Naive B cell (primary cell): ENCODE measurements at places on chromosomes 2 and 18. TPM values are rescaled to one million over a fixed set of nuclear protein-coding genes. Genes with fewer than 3 reads are reported as not detected.
A peak's percentile ranks its signal among the peaks of the same experiment; 100 is the strongest.

Gene PAX3
- not detected for polyA plus RNA-seq

Gene ST6GAL2
- polyA plus RNA-seq, result not detected

Gene VAMP5
- polyA plus RNA-seq, result 54.1 TPM

Gene KCNJ3
- not detected for polyA plus RNA-seq

Gene VWA3B
- not detected for polyA plus RNA-seq

DNA sequence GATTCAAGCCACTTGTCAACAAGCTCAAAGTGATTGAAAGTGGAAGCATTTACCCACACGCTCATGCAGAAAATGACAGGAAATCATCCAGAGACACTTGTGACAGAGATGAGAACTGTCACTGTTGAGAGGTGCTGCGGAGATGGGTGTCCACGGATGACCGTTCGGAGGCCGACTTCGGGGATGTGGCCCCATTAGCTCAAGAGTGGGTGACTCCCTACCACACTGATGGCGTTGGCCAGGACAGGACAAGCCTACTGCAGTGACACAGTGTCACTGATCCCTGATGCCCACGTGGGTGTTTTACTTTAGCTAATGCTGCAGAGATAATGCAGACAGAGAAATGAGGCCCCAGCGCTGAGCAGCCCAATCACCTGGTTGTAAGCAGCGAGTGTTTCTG, 81.5 kb upstream of the YWHAQ start:
- DNase-seq, result no peak
- H3K27ac ChIP-seq, result no peak overlapping the region
- no peaks in the 10 kb centered on the region for H3K36me3 ChIP-seq
- H3K4me3 ChIP-seq, result no peak overlapping the region

- no peak overlapping the region for H3K4me3 ChIP-seq
- no peak overlapping the region for H3K27ac ChIP-seq
- DNase-seq, result no peak
- H3K4me1 ChIP-seq, result no peaks in the 10 kb centered on the region
- no peaks in the 10 kb centered on the region for H3K27me3 ChIP-seq
Observed at GRCh38 chr18:31248783-31249521, 69.0 kb upstream of the DSG1 start.

DNA sequence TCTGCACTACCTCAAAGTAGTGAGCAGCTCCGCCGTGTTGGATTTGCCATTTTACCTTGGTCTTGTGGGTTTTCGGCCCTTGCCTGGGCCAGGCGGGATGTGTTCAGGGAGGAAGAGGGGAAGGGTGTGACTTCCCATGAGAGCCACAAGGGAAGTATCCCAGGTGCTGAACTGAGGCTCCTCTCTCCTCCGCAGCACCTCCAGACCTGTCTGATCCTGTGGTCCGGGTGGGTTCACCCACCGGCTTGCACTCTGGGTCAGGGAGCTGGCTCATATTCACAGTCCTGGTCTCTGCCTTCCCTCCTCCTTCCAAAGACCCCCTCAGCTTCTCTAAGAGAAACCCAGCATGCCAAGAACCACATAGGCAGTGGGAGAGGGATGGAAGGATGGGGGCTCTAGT, 235.8 kb downstream of the SEPTIN10 start:
- no peaks in the 10 kb centered on the region for H3K27me3 ChIP-seq
- no peaks in the 10 kb centered on the region for H3K36me3 ChIP-seq
- no peak overlapping the region for H3K27ac ChIP-seq
- no peak for DNase-seq
- H3K4me3 ChIP-seq, result no peak overlapping the region

GRCh38 chr2:120318626-120319025, 27.3 kb upstream of the INHBB start:
- H3K36me3 ChIP-seq, result no peaks in the 10 kb centered on the region
- H3K4me1 ChIP-seq, result no peaks in the 10 kb centered on the region
- DNase-seq, result no peak
- H3K27ac ChIP-seq, result no peak overlapping the region
- H3K27me3 ChIP-seq, result peaks cover 52% of the 10 kb centered on the region

GRCh38 chr2:187874786-187875185, 320.6 kb upstream of the TFPI start:
- H3K27me3 ChIP-seq, result no peaks in the 10 kb centered on the region
- peaks cover 2% of the 10 kb centered on the region for H3K36me3 ChIP-seq

DNA sequence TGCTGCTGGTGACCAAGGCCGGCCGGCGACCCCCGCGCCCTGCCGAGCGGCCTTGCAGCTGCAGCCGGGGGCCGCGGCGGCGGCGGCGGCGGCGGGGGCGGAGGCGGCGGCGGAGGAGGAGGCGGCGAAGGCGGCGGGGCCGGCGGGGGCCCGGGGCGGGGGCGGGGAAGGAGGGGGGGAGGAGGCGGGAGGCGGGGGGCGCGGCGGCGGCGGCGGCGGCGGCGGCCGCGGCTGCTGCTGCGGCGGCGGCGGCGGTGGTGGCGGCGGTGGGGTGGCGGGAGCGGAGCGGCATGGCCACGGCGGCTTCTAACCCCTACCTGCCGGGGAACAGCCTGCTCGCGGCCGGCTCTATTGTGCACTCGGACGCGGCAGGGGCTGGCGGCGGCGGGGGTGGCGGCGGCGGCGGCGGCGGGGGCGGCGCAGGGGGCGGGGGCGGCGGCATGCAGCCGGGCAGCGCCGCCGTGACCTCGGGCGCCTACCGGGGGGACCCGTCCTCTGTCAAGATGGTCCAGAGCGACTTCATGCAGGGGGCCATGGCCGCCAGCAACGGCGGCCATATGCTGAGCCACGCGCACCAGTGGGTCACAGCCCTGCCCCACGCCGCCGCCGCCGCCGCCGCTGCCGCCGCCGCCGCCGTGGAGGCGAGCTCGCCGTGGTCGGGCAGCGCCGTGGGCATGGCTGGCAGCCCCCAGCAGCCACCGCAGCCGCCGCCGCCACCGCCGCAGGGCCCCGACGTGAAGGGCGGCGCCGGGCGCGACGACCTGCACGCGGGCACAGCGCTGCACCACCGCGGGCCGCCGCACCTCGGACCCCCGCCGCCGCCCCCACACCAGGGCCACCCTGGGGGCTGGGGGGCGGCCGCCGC, 1.5 kb downstream of the POU3F3 start:
- H3K27me3 ChIP-seq, result peaks cover 78% of the 10 kb centered on the region
- peak overlapping the region; percentile 87 for H3K27ac ChIP-seq
- H3K36me3 ChIP-seq, result peaks cover 42% of the 10 kb centered on the region

GRCh38 chr2:34004936-34005335, 405.8 kb upstream of the FAM98A start:
- no peaks in the 10 kb centered on the region for H3K36me3 ChIP-seq
- no peak overlapping the region for H3K4me3 ChIP-seq
- no peak for DNase-seq
- H3K27ac ChIP-seq, result no peak overlapping the region
- H3K27me3 ChIP-seq, result no peaks in the 10 kb centered on the region
- no peaks in the 10 kb centered on the region for H3K4me1 ChIP-seq

GRCh38 chr2:165431014-165431413, 38.5 kb upstream of the CSRNP3 start:
- no peak overlapping the region for H3K27ac ChIP-seq
- H3K4me3 ChIP-seq, result no peak overlapping the region
- no peaks in the 10 kb centered on the region for H3K36me3 ChIP-seq
- no peak for DNase-seq
- peaks cover 8% of the 10 kb centered on the region for H3K27me3 ChIP-seq

DNA sequence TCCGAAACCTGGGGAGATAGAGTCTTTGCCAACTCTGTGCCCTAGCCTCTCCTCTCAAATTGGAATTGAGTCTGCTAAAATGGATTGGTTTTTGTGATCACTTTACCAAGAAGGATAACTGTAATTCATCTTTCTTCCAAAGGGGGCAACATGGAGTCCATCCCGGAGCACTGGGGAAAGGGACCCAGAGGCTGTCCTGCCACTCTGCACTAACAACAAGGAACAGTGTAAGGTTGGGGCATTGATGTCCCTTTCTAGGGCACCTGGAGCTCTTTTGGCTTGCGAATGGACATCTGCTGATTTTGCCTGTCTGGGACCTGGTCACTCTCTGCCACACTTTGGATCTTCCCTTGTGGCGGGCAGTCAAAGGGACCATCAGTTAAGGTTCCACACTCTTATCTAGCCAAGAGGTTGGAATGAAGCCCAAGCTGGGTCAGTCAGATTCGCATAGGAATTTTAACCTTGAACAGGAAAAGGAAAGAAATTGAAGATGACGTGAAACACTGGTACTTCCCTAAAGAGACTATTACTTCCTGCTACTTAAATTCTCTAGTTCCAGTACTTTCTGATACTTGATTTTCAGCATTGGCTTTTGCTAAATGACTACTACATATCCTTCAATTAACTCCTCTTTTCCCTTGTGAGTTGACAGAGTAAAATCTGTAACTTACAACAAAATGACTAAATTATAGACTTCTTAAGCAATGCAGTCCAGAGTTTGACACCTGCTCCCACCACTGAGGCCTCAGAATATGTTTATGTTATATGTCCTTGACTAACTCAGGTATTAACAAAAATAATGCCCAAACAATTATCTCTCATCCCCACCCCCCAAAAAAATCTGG, 64.7 kb upstream of the KLF7 start:
- H3K4me1 ChIP-seq, result peaks cover 7% of the 10 kb centered on the region
- no peak overlapping the region for H3K27ac ChIP-seq
- no peak for DNase-seq
- peaks cover 9% of the 10 kb centered on the region for H3K36me3 ChIP-seq
- H3K27me3 ChIP-seq, result peaks cover 2% of the 10 kb centered on the region

- no peaks in the 10 kb centered on the region for H3K4me1 ChIP-seq
- peaks cover 4% of the 10 kb centered on the region for H3K27me3 ChIP-seq
- H3K27ac ChIP-seq, result no peak overlapping the region
- H3K36me3 ChIP-seq, result no peaks in the 10 kb centered on the region
- H3K4me3 ChIP-seq, result no peak overlapping the region
- DNase-seq, result no peak
Observed at GRCh38 chr18:51639541-51639940, 442.1 kb upstream of the MEX3C start.

- no peak overlapping the region for H3K27ac ChIP-seq
- peaks cover 18% of the 10 kb centered on the region for H3K36me3 ChIP-seq
- H3K27me3 ChIP-seq, result no peaks in the 10 kb centered on the region
- H3K4me3 ChIP-seq, result no peak overlapping the region
- peaks cover 17% of the 10 kb centered on the region for H3K4me1 ChIP-seq
Observed at GRCh38 chr2:42150159-42150558, 19.0 kb upstream of the EML4 start.

DNA sequence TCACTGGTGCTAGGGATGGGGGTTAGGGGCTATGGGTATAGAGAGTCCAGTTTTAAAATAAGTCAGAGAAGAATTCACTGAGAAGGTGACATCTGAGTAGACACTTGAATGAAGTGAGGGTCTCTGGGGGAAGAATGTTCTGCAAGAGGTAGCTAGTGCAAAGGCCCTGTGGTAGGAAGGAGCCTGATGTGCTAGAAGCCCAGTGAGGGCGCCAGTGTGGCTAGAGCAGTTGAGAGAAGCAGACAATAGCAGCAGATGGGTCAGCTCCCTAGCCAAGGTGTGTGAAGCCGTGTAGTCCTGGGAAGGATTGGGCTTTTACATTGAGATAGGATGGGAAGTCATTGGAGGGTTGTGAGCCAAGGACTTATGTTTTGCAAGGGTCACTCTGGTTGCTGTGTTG, 105.8 kb upstream of the PELI1 start:
- DNase-seq, result no peak
- no peak overlapping the region for H3K4me3 ChIP-seq
- no peaks in the 10 kb centered on the region for H3K4me1 ChIP-seq
- peak overlapping the region; percentile 71 for H3K27ac ChIP-seq
- no peaks in the 10 kb centered on the region for H3K27me3 ChIP-seq

DNA sequence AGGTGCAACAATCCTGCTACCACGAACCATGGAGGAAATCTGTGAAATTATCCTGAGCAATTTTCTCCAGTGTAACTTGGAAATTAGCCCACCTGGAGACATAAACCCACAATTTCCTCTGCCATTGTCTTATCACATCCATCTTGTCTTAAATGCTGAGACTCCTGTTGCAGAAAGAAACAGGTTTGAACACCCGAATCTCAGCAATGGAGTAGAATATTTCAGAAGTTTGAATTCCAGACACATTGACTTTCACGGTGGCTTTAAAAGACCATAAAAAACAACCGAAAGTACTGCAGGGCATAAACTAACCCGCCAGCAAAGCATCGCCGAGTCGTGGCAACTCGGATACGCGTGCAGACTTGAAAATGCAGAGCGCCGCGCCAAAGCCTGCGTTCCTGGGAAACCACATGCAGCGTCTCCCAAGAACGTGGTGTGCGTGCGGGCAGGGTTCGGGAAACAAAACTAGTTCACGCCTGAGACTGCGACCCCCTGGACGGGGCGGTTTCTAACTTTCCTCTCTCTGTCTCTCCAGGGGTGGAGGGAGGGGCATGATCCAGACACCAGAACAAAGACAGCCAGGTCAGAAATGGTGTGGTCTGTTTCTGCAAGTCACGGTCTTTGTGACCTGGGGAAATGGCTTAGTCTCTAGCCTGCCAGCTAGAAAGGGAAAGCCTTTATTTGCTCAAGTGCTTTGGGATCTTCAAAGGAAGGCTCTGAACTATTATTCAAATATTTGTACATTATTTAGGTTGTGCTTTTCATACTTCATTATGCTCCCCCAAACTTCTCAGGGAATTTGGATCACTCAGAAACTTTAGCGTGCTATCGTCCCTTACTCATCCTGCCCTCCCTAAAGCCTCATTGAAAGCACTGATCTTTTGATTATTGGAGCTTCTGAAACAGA, 26.9 kb upstream of the KCTD1 start:
- no peak overlapping the region for H3K27ac ChIP-seq
- no peaks in the 10 kb centered on the region for H3K4me1 ChIP-seq
- H3K36me3 ChIP-seq, result no peaks in the 10 kb centered on the region

- DNase-seq, result no peak
- H3K27ac ChIP-seq, result no peak overlapping the region
- no peaks in the 10 kb centered on the region for H3K36me3 ChIP-seq
- no peaks in the 10 kb centered on the region for H3K4me1 ChIP-seq
Observed at GRCh38 chr2:7788736-7789135, 871.5 kb downstream of the RNF144A start.

GRCh38 chr2:234273887-234274584, 222.8 kb downstream of the ARL4C start:
- no peak overlapping the region for H3K27ac ChIP-seq
- DNase-seq, result no peak
- no peak overlapping the region for H3K4me3 ChIP-seq
- no peaks in the 10 kb centered on the region for H3K4me1 ChIP-seq
